Renal cortical epithelial cell (primary cell): ENCODE measurements at places on chromosomes 2 and 18.

DNA sequence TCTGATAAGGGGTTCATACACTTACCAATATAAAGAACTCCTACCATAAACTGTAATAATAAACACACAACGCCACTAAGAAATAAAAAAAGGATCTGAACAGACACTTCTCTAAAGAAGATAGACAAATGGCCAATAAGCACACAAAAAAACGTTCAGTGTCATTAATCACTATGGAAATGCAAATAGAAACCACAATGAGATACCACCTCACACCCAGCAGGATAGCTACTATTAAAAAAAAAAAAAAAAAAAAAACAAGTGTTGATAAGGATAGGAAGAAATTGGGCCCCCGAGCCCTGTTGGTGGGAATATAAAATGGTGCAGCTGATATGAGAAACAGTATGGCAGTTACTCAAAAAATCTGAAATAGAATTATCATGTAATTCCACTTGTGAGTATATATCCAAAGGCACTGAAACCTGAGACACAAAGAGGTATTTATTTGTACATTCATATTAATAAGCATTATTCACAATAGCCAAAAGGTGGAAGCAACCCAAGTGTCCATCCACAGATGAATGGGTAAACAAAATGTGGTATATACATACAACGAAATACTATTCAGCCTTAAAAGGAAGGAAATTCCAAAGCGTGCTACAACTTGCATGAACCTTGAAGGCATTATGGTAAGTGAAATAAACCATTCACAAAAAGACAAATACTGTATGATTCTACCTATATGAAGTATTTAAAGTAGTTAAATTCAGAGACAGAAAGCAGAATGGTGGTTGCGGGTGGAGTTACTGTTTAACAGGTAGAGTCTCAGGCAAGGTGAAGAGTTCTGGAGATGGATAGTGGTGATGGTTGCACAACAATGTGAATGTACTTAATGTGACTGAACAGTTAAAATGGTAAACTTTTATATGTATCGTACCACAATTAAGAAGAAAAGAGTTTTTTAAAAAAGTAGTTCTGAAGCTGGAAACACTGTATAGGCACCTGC is 17.9 kb downstream of the REV1 start:
- no peak for DNase-seq

DNA sequence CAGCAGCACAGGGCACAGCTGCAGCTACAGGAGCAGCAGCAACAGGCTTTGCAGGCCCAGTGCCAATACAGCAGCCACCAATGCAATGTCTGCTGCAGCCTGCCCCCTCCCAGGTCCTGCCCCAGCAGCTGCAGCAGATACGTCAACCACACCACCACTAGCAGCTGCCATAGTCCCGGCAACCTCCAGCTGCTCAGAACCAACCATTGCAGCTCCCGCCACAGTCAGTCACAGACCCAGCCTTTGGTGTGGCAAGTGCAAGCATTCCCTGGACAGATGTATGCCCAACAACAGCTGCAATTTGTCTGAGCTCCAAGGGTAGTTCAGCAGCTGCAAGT is 53.3 kb upstream of the TUBA3E start:
- no peak for DNase-seq

GRCh38 chr2:179272406-179273192 is 8.0 kb upstream of the SESTD1 start:
- DNase-seq = peak; percentile 82

DNA sequence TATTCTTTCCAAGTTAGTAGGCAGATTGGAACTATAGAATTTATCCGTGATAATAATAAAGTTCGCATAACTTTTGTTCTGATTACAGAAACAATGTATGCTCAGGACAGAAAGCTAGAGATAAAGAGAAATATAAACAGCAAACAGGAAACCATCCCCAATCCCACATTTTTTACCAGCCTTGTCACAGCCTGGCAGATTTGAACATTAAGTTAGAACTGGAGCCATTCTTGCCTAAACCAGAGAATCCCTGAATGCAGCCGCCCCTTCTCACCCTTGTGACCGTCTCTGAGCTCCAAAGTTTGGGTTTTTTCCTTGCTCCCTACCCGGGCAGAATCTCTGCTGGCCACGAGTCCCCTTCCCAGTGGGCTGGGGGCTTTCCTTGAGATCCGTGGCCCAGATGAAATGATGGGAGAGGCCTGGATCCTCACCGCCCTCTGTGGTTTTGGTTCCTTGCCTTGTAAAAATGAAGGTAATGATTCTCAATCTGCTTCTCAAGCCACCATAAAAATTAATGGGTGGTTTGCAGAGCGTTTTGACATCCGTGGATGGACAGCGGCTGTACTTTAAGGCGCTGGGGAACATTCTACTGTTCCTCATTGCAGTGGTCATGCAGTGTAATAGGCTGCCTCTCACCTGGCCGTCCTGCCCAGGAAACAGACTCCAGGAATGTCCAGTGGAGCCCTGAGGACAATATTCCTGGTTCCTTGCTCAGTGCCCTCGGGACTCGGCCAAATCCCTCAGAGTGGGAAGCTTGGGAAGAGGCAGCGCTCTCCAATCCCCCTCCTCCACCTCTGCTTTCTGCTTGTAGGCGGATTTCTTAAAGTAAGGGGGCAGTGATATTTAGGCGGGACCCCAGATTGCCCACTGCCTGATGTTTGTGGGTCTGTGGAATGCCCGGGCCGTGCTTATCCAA is 1.6 kb downstream of the SH3BP4 start:
- DNase-seq = peak; percentile 48

- peak; percentile 56 for DNase-seq
These were observed 3.5 kb upstream of the SLC9A2 start for GRCh38 chr2:102615620-102616436.

DNA sequence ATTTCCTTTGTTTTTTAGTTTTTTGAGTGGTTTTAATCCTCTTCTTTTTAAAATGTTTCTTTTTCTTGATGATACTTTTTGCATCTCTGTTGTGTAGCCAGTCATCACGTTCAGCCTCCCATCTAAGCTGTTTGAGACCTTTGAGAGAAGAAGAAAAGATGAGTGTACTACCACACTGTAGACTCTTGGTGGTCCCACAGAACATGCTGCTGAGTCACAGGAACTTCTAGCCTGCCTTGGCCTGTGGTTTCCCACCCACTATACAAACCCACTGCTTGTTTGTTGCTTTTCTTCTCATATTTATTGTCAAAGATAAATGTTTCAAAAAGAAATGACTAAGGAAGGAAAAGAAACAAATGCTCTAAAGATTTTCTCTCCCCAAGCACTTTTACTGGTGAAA is 5.5 kb downstream of the CEBPZOS start:
- no peak for DNase-seq

DNA sequence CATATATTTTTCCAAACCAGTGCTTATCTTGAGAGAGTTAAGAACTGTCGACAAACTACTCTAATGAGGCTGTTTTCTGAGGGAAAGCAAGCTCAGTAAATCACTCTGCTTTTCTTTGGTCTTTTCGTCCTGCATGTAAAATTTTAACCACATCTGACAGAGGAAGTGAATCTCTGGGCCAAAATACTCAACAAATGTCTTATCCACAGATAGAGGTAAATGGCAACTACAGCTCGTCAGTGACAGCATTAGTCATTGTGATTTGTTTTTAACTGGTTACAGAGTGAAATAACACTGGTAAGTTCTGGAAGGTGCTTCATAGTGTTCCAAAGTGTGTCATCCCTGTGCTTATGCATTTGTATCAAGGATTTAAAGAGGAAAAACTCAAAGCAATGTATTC is 82.6 kb upstream of the SLC8A1 start:
- peak; percentile 67 for DNase-seq

DNA sequence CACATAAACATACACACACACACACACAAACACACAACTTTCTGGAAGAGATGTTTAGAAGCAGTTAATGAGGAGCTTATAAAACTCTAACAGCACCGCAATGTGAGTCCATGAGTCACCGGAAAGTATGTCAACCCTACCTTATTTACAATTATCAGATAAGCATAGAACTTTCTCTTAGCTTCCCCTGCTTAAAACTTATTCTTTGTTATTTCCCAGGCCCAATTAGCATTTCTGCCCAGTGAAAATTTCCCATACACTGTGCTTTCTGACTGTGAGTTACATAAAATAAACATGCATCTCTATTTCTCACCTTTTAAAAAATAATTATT is 737.6 kb downstream of the LRP1B start:
- peak; percentile 33 for DNase-seq

GRCh38 chr2:176814740-176815367 is 397.7 kb upstream of the HNRNPA3 start:
- peak; percentile 65 for DNase-seq

DNA sequence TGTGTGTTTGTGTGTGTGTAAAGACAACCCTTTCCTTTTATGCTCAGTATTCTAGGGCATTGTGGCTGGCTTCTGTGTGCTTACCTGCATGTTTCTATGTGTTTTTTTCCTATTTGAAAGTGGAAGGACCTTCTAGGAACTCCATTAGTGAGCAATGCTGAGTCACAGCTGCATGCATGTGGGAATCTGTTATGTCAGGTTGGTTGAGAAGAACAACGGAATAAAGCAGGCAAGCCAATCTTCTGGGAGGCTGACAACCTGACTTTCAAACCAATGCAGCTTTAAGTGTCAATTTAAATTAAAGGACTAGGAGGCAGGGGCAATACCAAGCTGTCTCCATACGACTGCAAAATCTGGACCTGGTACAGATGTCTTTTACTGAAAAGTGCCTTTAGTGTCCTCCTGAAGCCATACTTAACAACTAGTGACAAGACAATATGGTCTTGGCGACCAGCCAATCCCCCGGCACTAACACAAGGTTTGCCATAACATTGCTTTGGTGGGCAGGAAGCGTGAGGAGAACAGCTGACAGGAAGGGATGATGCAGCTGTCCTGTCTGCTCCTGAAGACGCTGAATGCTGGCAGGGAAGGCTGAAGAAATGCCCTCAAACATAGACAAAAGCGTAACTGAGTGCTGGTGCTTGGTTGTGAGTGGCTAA is 514.7 kb upstream of the CDH7 start:
- DNase-seq = peak; percentile 31

DNA sequence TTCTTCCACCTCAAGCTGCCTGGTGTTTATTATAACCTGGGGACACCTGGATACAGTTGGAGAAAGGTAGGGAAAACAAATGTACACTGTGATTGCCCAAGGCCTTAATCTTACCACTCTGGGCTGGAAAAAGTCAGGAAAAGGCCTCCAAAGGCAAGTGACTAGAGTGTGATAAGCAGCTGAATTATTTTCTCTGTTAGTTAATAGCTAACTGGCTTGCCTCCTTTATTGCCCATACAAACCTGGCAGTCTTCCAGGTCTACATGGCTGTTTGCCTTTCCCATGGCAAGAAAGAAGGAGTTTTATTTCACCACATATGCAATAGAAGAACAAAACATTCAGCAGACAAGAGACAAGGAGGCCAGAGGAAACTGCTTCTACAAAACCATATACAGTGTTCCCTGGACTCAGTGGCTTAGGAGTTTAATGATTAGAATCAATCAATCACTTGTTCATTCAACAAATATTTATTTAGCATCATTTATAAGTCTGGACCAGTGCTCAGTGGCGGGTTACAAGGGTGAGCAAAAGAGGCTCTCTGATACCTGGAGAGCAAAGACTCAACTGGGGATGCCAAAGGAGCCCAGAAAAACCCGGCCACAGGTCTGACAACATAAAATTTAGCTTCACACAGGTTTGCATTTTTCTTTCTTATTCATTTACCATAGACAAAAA is 27.5 kb upstream of the SUCLG1 start:
- DNase-seq = peak; percentile 98

- DNase-seq = no peak
These were observed 4.2 kb downstream of the GAREM2 start for GRCh38 chr2:26177122-26177521.

- no peak for DNase-seq
These were observed 32.3 kb upstream of the XDH start for GRCh38 chr2:31446848-31447247.

GRCh38 chr2:143193121-143193520 is 63.9 kb downstream of the ARHGAP15 start:
- DNase-seq = no peak

GRCh38 chr2:9745153-9745899 is 97.9 kb upstream of the TAF1B start:
- peak; percentile 57 for DNase-seq

GRCh38 chr2:175012516-175012915 is 7.3 kb upstream of the CHN1 start:
- peak; percentile 41 for DNase-seq

DNA sequence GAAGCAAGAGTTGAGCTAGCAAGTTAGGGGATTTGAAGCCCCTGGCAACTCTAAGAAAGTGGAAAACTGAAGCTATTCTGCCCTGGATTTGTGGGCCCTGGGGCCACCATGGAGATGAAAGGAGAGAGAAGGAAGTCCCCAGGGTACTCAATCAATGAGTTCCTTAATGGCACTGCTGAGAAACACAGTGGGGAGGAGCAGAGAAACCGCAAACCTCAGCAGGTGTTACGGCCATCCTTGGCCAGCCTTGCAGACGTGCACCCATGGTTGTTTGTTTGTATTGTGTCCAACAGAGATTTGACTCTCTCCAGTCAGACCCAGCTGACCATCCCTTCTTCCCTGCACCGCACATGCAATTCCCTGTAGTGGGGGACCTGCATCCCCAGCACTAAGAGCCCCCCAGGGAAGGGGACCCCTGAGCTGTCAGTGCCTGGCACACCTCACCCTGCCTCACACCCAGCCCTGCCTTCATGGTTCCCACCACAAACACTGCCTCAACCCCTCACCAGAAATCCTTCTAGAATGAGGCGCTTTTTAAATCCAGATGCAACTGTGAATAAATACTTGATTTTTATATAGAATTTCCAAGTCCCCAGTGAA is 255.3 kb downstream of the SH3BP4 start:
- DNase-seq = peak; percentile 6

DNA sequence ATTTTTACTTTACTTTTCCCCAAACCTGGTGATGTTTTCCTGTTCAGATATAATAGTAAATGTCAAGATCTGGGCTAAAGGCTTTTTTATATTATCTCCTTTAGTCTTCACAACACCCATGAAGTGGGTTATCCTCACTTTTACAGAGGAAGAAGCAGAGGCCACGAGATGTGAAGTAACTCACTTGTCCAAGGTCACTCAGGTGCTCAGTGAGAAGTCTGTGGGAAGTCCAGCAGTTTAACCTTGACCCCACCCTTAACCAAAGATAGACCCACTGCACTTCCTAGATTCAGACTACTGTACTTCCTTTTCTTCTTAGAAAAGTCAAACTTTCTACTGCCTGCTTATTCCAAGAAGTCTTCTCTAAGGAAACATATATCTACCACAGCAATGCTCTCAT is 56.3 kb upstream of the STAT1 start:
- no peak for DNase-seq

GRCh38 chr2:101145406-101145805 is 5.8 kb downstream of the TBC1D8 start:
- peak; percentile 63 for DNase-seq

GRCh38 chr2:226079196-226079595 is 679.7 kb downstream of the NYAP2 start:
- no peak for DNase-seq

GRCh38 chr2:240339411-240340360 is 95.8 kb upstream of the GPC1 start:
- no peak for DNase-seq

DNA sequence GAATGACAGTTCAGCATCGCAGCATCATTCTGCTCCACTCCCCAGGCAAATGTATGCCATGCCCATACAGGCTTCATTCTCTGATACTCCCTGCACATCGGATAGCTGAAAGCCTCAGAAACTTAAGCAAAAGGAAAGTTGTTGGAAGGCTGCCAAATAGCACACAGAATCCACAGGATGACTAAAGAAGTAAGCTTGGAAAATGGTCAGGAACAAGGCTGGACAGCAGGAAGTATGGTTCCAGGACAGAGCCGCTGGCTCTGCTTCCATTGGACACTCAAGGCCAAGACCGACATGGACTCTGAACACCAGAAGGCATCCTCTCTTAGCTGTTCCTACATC is 256.5 kb downstream of the CDH20 start:
- DNase-seq = peak; percentile 58
